ENCODE measurements at places on chromosomes 12 and 14.

- peak; percentile 57 for DNase-seq
Measured at GRCh38 chr12:6946033-6946919, 2.5 kb downstream of the C12orf57 start.

DNA sequence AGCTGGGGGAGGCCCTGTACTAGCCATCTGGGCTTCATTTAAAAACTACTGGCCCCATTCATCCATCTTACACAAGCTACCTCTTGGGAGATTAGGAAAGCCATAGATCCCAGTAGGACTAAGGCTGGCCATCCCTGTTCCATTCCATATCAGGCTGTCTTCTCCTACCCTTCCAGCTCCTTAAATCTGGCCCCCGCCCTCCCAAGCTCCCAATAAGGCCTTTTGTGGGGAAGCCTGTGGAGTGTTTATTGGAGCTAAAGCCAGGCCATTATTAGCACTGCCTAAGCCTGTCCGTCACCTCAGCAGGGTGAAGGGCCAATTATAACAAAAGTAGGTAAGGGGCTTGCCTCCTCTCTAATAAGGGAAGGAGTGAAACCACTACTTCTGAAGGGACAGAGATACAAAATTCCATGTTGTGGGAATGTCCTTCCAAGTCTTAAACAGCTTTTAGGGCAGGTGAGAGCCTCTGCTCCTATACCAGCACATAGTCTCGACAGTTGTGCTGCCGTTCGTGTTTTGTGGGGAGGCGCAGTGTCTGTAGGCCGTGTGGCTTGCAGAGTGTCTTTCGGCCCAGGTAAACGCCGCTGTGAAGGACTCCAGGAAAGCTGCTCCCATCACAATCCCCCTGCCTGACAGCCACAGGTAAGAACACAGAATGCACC lies 3.7 kb downstream of the MYL6 start:
- no peak for DNase-seq

DNA sequence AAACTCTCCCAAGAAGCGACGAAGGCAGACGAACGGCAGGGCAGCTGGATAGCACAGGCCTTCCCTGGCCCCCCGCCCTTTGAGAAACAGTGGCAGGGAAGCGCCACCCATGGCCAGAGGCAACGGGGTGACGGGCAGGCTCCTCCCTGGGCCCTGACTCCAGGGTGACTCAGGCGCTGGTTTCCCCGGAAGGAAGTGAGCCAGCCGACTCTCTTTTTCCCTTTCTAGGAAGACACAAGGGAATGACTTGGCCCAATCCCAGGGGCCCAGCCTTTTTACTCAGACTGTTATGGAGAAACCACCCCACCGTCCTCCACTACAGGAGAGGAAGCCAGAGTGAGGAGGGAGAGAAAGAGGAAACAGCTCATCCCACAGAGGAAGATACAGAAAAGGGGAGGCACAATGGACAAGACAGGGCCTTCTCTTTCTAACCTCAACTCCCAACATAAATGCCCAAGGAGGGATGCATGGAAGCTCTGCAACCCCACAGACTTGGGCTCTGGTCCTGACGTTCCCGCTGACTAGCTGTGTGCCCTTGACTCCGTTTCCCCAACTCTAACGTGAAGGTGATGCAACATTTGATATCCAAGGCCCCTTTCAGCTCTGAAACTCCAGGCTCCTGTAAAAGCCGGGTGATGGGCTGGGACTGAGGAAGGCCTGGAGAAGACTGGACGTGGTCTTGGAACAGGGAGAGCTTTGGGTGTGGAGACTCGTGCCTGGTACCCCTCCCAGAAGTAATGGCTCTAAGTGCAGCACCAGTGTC lies 27.9 kb downstream of the ACTN1 start:
- no peak for DNase-seq

DNA sequence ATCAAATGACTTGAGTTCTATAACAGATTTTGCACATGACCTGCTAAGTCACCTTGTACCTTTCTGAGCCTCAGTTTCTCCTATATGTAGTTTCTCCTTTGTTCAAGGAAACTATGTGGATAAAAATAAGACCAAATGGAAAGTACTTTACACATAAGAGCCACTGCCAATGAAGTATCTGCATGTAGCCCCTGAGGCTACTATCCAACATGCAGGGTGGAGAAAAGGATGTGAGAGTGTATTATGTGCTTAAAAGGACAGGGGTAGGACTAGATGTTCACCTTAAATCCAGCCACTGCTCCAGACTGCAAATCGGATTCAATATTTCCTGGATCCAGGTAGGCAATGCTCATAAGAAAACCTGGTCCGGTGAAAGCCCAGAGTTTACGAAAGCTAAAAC lies 21.2 kb downstream of the SLC11A2 start:
- DNase-seq = no peak

DNA sequence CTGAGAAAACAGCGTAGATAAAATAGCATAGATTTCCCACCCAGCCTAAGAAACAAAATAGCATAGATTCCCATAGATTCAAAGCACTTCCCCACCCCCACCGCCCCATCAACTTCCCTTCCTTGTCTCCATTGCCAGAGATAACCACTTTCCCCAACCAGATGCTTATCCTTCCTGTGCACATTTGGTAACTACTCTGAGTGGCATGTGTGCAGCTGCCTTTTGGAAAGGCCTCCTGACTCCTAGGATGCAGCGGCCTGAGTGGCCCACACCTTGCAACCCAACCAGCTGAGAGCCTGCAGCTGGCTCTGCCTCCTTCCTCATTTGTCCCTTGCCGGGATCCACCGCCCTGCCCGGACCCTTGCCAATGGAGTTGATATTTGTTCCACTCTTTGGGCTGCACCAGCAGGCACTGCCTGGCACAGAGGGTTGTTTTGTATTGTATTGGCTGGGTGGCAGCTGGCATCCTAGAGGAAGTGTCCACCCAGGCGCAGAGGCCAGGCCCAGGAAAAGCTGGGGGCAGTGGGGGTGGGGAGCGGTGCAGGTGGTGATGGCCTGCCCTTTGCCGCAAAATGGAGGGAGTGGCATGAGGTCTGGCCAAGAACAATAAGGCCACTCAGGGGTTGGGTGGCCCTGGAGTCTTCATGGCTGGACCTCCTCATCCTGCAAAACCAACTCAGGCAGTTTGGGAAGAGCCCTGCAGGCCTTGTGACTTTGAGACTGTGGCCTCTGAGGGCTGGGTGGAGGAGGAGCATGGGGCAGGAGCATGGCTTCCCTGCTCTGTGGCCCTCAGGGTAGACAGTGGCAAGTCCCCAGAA lies 4.9 kb downstream of the SLC48A1 start:
- DNase-seq = no peak

GRCh38 chr14:69713993-69714679 lies 52.8 kb upstream of the SRSF5 start:
- DNase-seq = no peak

- DNase-seq = no peak
Measured at GRCh38 chr12:92439420-92439805, 263.4 kb upstream of the PLEKHG7 start.

- DNase-seq = no peak
Measured at GRCh38 chr14:101064718-101065117, 161.2 kb upstream of the RTL1 start.

DNA sequence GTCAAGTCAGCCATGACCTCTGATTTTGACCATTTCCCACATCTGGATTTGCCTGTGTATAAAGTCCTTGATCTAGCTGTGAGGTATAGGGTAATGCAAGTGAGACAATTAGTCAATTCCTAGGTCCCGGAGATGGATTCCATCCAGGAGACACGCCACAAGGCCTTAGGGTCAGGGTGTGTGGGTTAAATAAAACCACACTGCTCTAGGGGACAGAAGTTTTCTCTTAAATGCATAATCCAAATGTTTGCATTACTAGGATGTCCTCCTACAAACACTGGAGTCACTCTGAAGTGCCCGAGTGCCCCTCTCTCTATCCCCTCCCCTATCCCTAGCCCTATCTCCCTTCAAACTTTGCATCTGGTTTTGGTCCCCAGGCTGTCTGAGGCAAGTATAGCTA lies 26.8 kb downstream of the LRIG3 start:
- no peak for DNase-seq

DNA sequence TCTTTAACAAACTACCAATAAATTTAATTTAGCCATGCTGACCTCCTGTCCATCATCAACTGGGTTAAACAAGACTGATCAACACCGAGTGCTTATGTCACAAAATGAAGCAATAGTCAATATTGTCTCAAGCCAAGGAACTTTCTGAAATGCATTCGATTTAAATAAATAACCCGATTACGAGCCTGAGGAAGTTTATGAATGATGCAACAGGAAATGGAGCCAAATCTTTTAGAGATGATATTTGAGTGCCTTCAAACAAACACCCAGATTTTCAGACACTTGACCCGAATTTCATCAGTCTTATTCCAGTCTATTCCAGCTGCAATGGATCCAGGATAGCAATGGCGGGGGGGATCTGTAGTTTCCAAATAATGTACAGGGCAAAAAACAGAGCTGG lies 27.9 kb downstream of the FAR2 start:
- DNase-seq = no peak

DNA sequence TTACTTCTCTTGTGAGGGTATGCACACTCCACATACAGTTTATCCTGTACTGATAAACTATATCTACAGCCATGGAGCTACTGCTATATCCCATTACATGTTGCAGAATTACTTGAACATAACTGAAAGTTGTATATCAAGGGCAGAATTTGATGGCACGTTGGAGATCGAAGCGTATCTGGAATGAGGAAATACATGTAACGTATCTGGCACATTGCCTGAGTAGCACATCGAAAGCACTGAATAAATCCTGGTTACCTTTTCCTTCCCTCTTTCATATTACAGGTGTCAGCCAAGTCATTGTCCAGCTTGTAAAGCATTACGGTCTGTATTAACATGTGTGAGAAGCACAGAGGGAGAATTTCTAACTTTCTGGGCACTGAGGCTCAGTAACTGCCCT lies 42.1 kb upstream of the LIN7A start:
- no peak for DNase-seq

DNA sequence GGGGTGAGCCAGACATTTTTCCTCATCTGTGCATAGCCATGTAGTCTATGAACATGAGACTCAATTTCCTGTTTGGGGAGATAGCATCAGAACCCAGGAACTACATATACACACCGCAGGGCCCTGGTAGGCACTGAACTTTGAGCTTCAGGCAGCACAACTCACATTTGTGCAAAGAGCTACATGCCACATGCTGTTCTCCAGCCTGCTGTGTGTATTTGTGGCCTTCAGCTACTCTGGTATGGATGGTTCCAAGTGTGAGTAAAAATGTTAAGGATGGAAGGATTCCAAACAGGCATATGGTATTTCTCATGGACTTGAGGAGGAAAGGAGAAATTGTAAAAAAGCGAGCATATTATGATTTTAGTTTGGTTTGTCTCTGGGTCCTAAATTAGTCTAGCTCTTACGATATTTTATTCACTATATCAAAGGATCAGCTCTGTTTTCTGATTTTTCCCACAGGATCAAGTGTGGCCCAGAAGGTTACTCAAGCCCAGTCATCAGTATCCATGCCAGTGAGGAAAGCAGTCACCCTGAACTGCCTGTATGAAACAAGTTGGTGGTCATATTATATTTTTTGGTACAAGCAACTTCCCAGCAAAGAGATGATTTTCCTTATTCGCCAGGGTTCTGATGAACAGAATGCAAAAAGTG lies 422.4 kb upstream of the OR4E1 start:
- DNase-seq = no peak

- DNase-seq = no peak
Measured at GRCh38 chr12:32477714-32478113, 78.4 kb downstream of the FGD4 start.

DNA sequence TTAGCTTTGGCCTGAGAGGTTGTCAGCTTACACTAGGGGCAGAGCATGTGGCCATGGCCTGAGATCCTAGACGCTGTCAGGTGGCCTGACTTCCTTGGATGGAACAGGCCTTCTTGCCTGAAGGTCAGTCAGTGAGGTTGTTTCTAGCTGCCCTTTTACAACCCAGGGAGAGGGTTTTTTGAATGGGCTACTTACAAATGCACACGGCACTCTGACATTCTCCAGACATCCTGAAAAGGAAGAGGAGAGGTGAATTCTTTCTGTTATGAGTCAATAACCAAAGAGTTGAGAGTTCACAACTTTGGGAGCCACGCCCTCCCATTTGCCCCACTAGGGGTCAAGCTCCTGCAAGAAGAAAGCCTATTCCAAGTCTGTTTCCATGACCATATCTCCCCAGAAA lies 7.8 kb downstream of the KRT76 start:
- DNase-seq = no peak

- no peak for DNase-seq
Measured at GRCh38 chr12:67202678-67203012, 66.5 kb upstream of the CAND1 start.
